ENCODE measurements at places on chromosomes 7 and 10.

DNA sequence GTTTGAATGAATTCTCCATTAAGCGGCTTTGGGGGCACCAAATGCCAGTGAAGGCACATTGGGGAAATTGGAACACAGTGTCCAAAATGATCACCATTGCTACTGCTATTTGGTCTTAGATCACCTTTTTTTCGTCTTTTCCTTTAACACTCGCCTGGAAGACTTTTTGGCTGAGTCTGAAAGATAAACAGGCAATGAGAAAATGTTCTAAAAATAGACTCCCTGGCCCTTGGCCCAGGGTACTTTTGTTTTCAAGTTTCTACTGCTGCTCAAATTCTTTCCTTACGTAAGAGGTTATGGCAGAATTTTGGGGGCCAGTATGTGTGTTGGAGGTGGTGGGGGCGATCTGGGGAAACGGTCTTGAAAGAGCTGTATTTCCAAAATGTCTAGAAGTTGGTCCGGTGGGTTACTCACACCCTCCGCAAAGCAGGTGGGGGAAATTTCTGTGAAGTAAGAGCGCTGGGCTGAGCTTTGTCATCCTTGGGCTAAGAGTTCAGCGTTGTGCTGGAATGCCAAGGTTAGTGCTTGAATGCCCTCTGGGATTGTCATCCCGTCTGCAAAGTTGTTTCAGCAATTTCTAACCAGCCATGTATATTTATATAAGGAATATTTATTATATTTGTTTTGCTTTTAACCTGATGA lies 1.3 kb upstream of the ITPRIP start:
- DNase-seq: no peak

- DNase-seq: no peak
Measured at GRCh38 chr10:112333452-112333851, 40.5 kb upstream of the ACSL5 start.

- DNase-seq: no peak
Measured at GRCh38 chr7:14403587-14403986, 414.1 kb upstream of the ETV1 start.

DNA sequence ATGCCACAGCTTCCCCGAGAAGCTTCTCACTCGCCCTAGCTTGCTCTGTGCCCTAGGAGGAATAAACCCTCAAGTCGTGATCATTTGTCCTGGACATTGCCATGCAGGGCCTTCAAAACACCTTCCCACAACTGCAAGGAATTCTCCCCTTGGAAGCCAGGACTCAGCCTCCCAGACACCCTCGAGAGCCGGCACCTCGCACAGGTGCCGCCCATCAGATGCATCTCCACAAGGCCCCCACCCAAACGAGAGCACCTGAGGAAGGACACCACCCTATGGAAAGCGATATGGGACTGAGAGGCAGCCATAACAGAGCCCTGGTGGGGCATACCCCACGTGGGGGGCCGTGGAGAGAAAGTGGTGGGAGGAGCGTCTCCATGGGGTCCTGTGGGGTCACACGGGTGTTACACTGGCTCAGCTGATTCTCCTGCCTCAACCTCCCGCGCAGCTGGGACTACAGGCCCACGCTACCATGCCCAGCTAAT lies 77.6 kb upstream of the FOXK1 start:
- no peak for DNase-seq

GRCh38 chr7:112622159-112622715 lies 141.4 kb downstream of the LSMEM1 start:
- DNase-seq: no peak

- DNase-seq: no peak
Measured at GRCh38 chr7:28865601-28866144, 92.5 kb downstream of the TRIL start.

- no peak for DNase-seq
Measured at GRCh38 chr10:30494558-30494957, 60.6 kb downstream of the MAP3K8 start.

- peak; percentile 21 for DNase-seq
Measured at GRCh38 chr10:68208424-68209042, 23.4 kb downstream of the ATOH7 start.

DNA sequence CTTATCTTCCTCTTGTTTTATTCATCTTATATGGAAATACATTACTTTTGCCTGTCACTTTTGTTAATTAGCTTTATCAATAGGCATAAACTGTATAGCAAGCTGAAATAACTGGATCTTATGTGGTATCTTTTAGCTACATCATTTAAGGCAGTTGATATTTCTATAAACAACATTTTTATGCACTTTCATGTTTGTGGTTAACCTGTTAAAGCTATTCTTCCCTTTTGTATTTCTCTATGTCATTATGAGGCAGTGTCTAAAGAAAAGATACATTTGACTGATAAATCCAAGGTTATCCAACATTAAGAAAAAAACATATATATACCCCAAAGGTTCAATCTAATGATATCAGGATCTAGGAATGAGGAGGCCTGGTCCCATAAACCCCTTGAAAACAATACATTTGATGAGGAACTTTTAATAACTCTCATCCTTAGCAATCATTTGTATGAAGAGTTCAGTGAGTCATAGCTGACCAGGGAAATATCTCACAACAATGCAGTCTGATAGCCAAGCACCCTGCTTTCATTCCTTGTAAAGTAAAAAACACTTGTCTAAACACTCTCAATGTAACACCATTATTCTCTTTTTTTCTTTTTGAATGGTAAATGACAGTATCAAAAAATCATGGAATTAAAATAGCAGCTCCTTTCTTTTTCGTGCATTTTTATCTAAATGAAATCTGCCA lies 300.9 kb downstream of the NEBL start:
- no peak for DNase-seq

- no peak for DNase-seq
Measured at GRCh38 chr10:91576096-91576545, 56.8 kb downstream of the PPP1R3C start.

- DNase-seq: peak; percentile 23
Measured at GRCh38 chr10:91220954-91221675, 652 bp downstream of the PCGF5 start.

DNA sequence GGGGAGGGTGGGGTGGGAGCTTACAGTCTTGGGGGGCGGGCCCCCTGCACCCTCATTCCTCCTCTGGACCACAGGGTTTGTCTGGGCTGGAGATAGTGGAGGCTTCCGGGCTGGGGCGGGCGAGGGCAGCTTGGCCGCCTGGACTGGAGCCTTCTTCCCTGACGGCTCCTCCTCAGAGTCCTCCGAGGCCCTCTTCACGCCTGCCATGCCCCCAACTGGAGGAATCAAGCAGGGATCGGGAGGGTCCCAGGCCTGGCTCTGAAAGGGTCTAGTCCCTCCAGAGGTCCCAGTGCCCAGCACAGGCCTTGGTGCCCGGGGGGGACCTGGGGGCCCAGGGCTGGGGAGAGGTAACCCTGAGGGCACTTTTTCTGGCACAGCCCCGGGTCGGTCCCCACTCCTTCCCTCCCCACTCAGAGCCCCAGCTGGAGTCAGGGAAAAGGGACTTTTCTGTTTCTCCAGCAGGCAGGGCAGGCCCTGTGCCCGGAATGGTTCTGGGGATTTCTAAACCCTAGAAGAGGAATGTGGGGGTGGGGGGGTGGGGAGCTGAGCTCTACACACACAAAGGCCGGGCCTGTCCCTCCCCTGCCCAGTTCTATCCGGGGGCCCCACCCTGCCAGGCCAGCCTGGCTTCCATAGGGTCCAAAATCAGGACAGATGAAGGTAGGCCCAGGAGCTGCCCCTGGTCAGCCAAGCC lies 11.6 kb downstream of the MICALL2 start:
- no peak for DNase-seq

All from activated CD4-positive, alpha-beta T cell treated with anti-CD3 and anti-CD28 coated beads, Interleukin-2, amount 50 U/mL, for 48 hours (primary cell).